ENCODE measurements at places on chromosomes 3 and 15. TPM values are rescaled to one million over a fixed set of nuclear protein-coding genes. Genes with fewer than 3 reads are reported as not detected.

DNA sequence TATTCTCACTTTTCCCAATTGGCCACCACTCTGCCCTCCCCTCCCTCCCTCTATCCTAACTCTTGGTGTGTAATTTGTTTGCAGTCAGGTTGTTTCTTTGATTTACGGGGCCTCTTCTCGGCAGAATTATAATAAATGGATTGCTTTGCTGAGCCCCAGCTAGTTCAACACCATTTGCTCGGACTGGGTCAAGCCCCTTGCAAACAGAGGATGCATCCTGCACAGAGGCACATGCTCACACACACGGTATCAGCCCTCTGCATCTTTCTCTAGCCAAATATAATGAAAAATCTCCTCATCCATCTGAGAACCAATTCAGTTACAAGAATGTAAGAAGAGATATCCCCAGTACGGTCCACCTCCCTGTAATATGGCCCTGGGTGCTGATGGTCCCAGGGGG lies 97.7 kb downstream of the EPHB1 start:
- no peaks in the 10 kb centered on the region for H3K36me3 ChIP-seq
- H3K4me3 ChIP-seq = no peak overlapping the region
- H3K27me3 ChIP-seq = no peaks in the 10 kb centered on the region
- H3K27ac ChIP-seq = no peak overlapping the region

DNA sequence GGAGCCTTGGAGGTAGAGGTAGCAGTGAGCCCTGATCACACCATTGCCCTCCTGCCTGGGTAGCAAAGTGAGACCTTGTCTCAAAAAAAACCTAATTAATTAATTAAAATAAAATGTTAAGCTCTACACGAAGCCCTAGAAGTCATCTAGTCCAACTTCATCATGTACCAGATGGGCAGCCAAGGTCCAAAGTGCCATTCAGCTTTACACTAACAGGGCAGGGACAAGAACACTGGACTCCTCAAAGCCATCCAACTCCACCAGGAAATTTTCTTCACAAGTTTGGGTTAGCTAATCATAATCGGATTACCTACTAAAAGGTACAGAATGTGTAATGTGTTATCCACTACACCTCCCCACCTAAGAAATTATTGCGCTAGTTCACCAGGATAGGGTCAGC lies 48.8 kb downstream of the WWTR1 start:
- H3K27me3 ChIP-seq = no peaks in the 10 kb centered on the region
- no peak for DNase-seq
- no peaks in the 10 kb centered on the region for H3K36me3 ChIP-seq
- no peak overlapping the region for H3K27ac ChIP-seq
- no peak overlapping the region for H3K4me3 ChIP-seq

- H3K4me3 ChIP-seq = no peak overlapping the region
- DNase-seq = peak; percentile 80
- H3K4me1 ChIP-seq = peaks cover 43% of the 10 kb centered on the region
- peak overlapping the region; percentile 7 for H3K27ac ChIP-seq
- H3K36me3 ChIP-seq = no peaks in the 10 kb centered on the region
Measured at GRCh38 chr15:68599560-68600071, 20.8 kb downstream of the CORO2B start.

DNA sequence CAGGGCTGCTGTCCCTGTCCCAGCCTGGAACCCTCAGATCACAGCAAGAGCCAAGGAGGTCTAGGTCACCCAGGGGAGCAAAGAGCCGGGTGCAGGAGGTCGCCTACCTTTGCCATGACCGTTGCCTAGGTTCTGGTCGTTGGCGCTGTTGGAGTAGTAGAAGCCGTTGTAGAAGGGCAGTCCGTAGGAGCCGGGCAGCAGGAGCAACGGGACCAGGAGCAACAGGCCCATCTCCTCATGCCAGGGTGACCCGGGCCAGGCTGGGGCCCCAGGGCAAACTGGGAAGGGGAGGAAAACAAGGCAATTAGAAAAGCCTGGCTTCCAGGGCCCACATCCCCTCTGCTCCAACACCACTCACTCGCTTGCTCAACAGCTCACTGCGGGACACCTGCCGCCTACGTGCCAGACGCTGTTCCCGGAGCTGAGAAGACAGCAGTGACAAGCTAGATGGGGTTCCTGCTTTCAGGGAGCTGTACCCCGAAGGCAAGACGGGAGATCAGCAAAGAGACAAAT lies 8.2 kb downstream of the HAPLN3 start:
- DNase-seq = no peak
- no peaks in the 10 kb centered on the region for H3K36me3 ChIP-seq
- H3K4me1 ChIP-seq = no peaks in the 10 kb centered on the region
- no peaks in the 10 kb centered on the region for H3K27me3 ChIP-seq
- H3K27ac ChIP-seq = no peak overlapping the region
- no peak overlapping the region for H3K4me3 ChIP-seq

DNA sequence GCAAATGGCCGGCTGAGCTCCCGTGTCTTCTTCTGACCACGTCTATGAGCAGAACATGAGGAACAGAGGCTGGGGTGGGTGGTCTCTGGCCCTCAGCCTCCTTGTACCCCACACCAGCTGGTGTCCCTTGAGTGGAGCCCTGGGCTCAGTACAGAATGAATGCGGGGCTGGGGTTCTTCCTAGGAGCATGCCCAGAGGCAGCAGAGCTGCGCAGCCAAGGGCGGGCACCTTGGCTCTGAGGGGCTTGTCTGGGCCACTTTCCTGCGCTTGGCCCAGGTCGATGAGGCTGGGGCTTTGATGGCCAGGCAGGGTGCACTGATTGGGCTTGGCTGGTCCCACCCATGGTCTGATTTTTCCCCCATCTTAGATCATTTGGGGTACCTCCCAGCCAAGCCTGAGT lies 6.4 kb downstream of the SCN5A start:
- no peak overlapping the region for H3K4me3 ChIP-seq
- no peaks in the 10 kb centered on the region for H3K4me1 ChIP-seq
- H3K36me3 ChIP-seq = no peaks in the 10 kb centered on the region
- no peaks in the 10 kb centered on the region for H3K27me3 ChIP-seq
- no peak overlapping the region for H3K27ac ChIP-seq
- DNase-seq = no peak

DNA sequence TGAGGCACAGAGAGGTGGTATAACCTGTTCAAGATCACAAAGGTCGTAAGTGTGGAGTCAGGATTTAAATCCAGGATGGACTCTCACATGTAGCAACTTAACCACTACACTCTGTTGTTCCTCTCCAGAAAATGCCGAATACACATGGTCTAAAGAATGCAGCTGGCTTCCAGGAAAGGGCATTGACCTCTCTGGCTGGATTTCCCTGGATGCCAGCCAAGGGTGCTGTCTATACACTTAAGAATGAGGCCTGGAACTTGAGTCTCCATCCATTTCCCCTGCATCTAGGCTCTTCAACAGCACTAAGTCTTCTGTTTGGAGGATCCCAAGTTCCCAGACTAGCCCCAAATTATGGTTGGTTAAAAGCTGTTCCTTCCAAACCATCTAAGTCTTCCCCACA lies 60.5 kb downstream of the CERS3 start:
- H3K4me1 ChIP-seq = no peaks in the 10 kb centered on the region
- H3K4me3 ChIP-seq = no peak overlapping the region
- no peaks in the 10 kb centered on the region for H3K36me3 ChIP-seq
- H3K27me3 ChIP-seq = no peaks in the 10 kb centered on the region

DNA sequence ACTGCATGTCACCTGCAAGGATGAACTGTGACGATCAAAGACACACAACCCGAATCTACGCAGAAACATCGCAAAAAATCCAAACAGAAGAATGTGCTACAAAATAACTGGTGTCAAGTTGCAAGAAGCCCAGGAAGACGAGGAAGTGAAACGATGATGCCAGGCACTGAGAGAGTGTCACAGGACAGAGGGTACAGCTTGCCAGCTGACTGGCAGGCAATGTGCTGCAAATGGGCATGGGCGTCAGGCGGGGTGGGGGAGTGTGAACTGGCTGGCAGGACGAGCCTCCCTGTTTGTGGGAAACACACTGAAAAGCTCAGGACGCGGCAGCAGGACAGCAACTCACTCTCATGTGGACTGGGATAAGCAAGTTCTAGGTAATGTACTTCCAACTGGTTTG lies 28.9 kb upstream of the OCA2 start:
- H3K27ac ChIP-seq = no peak overlapping the region
- H3K27me3 ChIP-seq = no peaks in the 10 kb centered on the region
- no peaks in the 10 kb centered on the region for H3K4me1 ChIP-seq

- H3K27ac ChIP-seq = no peak overlapping the region
- H3K27me3 ChIP-seq = no peaks in the 10 kb centered on the region
- H3K4me3 ChIP-seq = no peak overlapping the region
Measured at GRCh38 chr3:50890688-50891344, 216.1 kb downstream of the DOCK3 start.

GRCh38 chr15:75114796-75115195 lies 86.9 kb upstream of the C15orf39 start:
- H3K27ac ChIP-seq = no peak overlapping the region
- no peak overlapping the region for H3K4me3 ChIP-seq
- H3K36me3 ChIP-seq = no peaks in the 10 kb centered on the region
- DNase-seq = no peak
- H3K27me3 ChIP-seq = no peaks in the 10 kb centered on the region

- H3K27me3 ChIP-seq = no peaks in the 10 kb centered on the region
- H3K4me3 ChIP-seq = no peak overlapping the region
- no peaks in the 10 kb centered on the region for H3K36me3 ChIP-seq
- no peak overlapping the region for H3K27ac ChIP-seq
- H3K4me1 ChIP-seq = peaks cover 1% of the 10 kb centered on the region
Measured at GRCh38 chr3:194061421-194062030, 74.4 kb upstream of the HES1 start.

DNA sequence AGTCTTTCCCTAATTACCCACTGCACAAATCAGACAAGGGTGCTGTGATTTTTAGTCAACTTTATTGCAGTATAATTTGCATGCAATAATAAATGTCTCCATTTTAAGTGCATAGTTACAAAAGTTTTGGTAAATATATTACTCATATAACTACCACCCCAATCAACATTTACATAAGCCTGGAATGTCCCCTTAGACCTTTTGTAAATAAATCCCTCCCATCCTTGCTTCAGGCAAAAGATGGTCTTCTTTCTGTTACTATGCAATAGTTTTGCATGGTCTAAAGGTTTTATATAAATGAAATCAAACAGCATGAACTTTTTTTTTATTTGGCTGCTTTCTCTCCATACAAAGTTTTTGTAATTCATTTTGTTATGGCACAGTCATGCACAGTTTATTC lies 235.4 kb downstream of the PYDC2 start:
- no peak overlapping the region for H3K4me3 ChIP-seq
- no peaks in the 10 kb centered on the region for H3K36me3 ChIP-seq
- no peak overlapping the region for H3K27ac ChIP-seq
- H3K4me1 ChIP-seq = no peaks in the 10 kb centered on the region

GRCh38 chr3:101963902-101964362 lies 114.6 kb downstream of the NFKBIZ start:
- no peaks in the 10 kb centered on the region for H3K4me1 ChIP-seq
- H3K36me3 ChIP-seq = no peaks in the 10 kb centered on the region
- H3K27ac ChIP-seq = no peak overlapping the region
- no peak overlapping the region for H3K4me3 ChIP-seq

GRCh38 chr15:95812491-95812890 lies 518.0 kb upstream of the NR2F2 start:
- DNase-seq = no peak
- no peaks in the 10 kb centered on the region for H3K4me1 ChIP-seq
- H3K36me3 ChIP-seq = no peaks in the 10 kb centered on the region

DNA sequence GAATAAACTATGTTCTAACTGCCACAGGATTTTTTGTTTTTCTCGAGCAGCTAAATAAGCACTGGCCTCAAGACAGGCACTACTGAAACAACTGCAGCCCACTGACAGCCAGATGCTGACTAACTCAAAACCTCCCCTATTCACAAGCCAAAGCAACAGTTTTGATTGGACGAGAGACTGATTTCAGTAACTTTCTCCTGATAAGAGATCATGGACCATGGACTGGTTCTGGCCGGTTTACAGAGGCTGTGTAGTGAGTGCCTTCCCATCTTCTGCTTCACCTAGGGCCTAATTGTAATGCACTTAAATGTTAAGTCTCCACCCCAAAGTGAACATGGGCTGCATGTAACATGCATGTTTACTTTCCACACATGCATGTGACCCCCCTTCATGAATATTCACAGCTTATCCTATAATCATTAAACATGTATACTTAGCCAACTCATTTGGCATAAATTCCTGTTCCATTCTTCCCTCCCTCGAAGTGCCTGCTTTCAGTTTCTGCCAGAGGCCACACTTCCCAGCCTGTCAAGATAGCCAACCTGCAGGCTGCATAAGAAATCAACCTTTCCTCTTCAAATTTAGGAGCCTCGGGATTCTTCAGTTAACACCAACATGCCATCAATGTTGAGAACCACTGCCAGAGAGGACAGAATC lies 108.2 kb downstream of the ULK4 start:
- H3K27me3 ChIP-seq = no peaks in the 10 kb centered on the region
- DNase-seq = no peak
- no peaks in the 10 kb centered on the region for H3K36me3 ChIP-seq
- H3K4me1 ChIP-seq = no peaks in the 10 kb centered on the region

The MOBP gene
- 0.24 TPM for total RNA-seq

The CCR2 gene
- 1.8 TPM for total RNA-seq

The EPHA3 gene
- 2.9 TPM for total RNA-seq

The TGM4 gene
- not detected for total RNA-seq

Data from ovary (tissue), 10 donors.